ENCODE measurements at places on chromosomes 3 and 15.

DNA sequence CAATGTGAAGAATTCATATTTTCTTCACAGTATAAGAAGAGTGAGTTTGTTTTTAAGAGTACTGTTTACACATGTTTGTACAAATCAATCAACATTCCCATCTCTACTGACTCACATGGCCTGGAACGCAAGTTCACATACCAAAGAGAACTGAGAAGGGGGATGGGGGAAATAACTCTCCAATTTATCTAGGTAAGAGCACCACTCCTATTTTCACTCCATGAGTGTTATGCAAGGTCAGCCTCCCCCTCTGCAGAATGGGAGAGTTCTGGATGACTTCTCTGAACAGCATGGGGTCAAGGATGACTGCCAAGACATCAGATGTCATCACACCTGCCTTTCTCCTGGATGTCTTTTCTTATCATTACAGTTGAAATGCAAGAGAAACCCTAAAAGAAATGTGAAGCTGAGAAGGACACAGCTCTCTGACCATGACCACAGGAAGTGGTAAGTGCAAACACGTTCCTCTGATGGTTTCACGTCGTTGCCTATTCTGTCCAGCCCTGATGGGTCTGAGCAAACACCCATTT is 95.2 kb downstream of the SEMA6D start:
- DNase-seq, result no peak

DNA sequence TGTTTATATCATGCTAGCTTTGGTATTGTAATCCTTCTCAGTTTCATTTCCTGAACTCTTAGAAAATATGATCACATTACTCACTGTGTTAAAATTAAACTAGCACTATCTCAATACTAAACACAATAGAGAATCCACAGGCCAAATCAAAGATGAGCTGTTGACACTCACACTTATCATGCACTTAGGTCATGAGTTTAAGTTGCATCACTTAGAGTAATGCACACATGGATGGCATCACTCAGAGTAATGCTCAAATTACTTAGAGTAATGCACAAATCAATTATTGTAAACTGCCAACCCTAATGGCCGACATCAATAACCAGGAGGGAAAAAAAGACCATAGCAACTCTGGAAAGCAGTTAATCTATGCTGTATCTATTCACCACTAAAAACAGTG is 40.0 kb upstream of the MCF2L2 start:
- no peak for DNase-seq

DNA sequence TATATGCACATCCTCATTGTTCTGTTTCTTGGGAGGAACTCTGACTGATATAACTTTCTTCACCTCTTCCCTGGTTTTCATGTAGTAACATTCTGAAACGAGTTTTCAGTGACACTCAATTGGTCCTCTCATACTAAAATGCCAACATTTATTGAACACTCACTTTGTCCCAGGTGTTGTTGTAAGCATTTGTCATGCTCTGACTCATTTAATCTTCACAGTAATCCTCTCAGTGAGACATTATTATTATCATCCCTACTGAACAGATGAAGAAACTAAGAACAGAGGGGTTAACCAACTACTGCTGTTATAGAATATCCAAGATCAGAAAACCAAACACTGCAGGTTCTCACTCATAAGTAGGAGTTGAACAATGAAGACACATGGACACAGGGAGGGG is 94.1 kb upstream of the MRPL3 start:
- DNase-seq, result no peak

DNA sequence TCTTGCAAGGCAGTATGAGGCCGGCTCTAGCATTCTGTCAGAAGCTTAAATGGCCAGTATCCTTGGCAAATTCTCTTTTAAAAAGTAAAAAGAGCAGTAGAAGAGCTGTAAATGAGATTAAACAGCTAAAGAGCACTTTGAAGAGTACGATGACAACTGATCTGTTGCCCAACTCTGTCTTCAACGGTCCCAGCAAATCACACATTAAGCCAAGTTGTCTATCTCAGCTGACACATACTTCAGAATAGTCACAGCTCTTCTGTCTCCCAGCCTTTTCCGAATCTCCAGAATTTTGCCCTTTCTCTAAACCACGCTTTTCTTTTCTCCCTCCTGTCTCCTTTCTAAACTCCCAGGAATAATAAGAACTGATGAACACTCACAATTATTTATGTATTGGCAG is 51.7 kb downstream of the PRICKLE2 start:
- DNase-seq, result no peak

- DNase-seq, result no peak
These were observed 118.4 kb upstream of the FLNB start for GRCh38 chr3:57889807-57890206.

DNA sequence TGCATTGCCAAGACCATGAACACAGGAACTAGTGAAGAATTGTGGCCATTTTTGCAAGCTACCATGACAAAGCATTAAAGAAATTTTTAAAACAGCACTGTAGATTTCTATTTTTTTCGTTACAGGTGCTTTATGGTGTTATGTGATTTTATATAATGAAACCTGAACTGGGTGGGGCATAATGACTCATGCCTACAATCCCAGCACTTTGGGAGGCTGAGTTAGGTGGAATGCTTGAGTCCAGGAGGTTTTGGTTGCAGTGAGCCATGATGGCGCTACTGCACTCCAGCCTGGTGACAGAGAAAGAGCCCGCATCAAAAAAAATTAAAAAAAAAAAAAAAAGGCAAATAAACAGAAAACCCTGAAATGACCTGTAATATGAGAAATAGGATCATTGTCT is 846.7 kb downstream of the EPHA3 start:
- no peak for DNase-seq

DNA sequence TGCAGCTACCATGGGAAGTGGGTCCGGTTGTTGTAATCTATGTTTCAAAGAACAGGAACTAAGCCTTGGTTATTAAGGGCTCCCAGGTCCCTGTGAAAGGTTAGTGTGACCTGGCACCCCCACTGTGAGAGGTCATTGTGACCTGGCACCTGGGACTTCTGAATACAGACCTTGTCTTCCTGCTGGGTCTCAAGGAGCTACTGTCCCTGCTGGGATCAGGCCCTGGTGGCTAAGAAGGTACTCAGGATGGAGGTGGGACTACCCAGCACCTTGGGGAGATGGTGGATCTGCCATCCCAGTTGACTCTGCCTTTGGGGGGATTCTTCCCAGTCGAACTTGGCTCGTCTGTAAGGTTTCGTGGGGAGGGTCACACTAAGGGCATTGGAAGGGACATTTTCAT is 10.3 kb upstream of the SLCO2A1 start:
- DNase-seq, result no peak

GRCh38 chr15:69324565-69324964 is 25.9 kb downstream of the PAQR5 start:
- no peak for DNase-seq

- DNase-seq, result no peak
These were observed 22.3 kb upstream of the GNB4 start for GRCh38 chr3:179473565-179473964.

- DNase-seq, result no peak
These were observed 25.4 kb downstream of the ZNF621 start for GRCh38 chr3:40550167-40550566.

DNA sequence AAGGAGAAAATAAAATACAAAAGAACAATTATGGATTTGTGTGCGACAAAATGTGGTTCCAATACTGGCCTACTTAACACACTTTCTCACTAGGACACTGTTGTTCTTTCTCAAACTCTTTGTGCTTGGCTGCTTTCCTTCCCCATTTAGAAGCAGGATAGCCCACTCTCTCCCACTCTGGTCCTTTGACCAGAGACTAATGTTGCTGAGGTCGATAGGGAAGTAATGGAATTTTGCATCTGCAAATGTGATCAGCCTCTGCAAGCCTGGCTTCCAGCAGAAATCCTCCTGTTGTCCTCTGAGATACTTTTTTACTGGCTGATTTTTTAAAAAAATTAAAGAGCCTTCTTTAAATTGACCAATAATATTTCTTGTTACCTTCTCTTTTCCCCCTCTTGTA is 71.0 kb downstream of the PPM1L start:
- DNase-seq, result no peak

- DNase-seq, result peak; percentile 42
These were observed 4.3 kb upstream of the FNDC3B start for GRCh38 chr3:172034786-172035685.

DNA sequence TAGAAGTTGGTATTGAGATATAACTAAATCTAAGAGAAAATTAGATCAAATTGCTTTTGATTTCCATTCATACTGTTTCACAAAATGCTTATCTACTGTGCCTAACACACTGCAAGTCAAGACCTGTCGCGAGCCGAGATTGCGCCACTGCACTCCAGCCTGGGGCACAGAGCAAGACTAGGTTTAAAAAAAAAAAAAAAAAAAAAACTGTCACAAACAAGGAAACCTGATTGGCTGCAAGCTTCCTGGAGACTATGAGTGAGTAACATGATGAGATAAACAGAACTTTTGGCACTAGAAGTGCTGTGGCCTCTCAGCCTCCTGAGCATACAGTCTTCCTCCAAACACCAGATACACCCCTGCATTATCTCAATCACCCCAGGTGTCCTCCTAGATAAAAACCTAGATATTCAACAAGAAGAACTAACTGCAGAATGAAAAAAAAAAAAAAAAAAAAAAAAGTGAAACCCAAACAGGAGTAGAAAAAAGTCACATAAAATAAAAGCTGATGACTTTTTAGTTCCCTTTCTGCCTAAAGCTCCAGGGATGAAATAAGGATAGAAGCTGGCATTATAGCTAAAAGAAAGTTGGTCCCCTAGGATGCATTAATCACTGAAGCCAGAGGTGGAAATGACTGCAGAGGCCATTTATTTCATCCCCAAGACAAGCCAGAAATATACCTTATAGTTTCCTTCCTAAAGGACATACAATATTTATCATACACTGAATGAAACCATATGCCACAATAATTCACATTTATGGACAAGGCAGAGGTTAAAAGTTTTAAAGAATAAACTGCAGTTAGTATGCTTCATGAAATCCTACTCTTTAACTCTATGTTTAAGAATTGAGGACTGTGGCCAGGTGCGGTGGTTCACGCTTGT is 82.4 kb downstream of the P3H2 start:
- peak; percentile 69 for DNase-seq

GRCh38 chr3:165455360-165455759 is 259.2 kb upstream of the SLITRK3 start:
- no peak for DNase-seq

DNA sequence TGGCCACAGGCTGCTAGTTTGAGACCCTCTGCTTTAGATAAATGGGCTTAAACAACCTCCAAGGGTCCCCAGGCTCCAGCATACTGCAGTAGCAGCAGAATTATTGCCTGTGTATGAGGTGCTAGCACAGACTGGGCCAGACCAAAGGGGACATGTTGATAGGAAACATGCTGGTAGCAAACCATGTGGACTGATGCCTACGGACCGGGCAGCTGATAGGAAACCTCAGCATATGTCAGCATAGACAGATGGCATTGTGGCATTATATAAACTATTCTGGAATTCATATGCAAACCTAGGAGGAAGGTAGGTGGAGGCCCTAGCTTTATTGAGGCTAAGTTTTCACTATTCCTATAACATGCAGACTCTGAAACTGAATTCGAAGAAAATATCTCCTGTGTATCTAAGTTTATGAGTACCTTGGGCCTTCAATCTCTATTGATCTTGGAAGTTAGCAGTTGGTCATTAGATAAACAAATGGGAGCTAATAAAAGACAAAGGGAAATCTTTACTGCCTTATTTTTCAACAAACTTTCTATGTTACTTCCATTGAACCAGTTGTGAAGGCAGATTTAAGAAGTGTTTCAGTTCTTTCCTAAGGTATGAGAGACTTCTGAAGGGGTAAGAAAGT is 1.7 kb upstream of the HGD start:
- no peak for DNase-seq

GRCh38 chr3:18402239-18402799 is 22.8 kb downstream of the SATB1 start:
- DNase-seq, result no peak
